ENCODE measurements at places on chromosomes 2 and 18.

DNA sequence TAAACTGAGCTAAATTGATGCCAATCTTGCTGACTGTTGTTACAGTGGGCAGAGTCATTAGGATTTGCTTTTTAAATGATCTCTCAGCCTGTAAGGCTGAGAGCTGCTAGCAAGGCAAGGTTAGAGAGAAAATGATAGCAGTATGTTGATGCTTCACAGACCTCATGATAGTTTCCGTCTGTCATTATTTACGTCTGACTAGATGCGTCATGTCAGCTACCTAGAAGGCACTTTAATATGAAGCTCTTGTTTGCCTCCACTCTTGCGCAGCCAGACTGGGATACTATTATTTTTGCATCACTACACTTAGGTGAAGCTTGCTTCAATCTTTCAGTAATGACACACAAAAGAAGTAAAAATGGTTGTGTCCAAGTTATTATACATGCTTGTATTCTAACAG, 313.8 kb downstream of the LNPK start:
- DNase-seq: no peak

GRCh38 chr2:147173189-147173581, 671.6 kb upstream of the ACVR2A start:
- DNase-seq: no peak

DNA sequence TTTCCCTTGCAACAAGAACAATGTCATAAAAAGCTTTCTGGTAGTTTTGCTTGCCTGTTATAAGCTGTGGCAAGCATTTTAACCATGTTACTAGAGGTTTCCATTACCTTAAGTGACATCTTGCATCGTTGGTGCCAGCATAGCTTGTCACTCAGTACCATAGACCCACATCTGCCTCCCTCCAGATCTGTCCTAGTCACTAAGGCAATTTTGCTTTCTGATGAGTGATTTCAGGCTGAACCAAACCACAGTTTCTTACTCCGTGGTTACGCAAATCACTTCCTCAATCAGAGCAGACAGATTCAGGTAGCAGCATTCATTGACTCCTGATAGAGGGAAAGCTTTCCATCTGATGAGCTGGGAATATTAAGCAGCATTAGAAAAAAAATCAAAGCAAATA, 1057.5 kb upstream of the FAM98A start:
- no peak for DNase-seq

DNA sequence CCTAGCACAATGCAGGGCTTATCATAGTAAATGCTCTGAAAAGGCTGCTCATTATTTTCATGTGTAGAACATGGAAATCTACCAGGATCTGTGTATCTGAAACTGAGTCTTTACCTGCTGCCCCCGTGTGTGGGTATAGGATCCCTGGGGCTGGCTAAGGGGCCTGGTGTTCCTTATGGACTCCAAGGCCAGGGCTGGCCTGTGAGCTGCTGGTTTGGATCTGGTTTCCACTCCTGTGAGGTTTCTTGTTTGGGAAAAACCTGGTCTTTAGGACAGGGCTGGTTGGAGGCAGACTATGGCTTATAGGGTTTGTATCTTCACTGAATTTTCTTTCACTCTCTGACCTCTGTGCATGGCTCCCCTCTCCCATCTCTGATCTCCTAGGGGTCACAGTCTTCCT, 80.8 kb downstream of the DYSF start:
- DNase-seq: no peak

GRCh38 chr2:64799592-64800252, 146.0 kb upstream of the SERTAD2 start:
- DNase-seq: peak; percentile 50

All from Daoy (cell line).